ENCODE measurements at places on chromosomes 2 and 18. TPM values are rescaled to one million over a fixed set of nuclear protein-coding genes. Genes with fewer than 3 reads are reported as not detected.

GRCh38 chr2:170222298-170222697, 44.4 kb downstream of the MYO3B start:
- DNase-seq, result no peak

- DNase-seq, result no peak
Measured at GRCh38 chr2:96399342-96400048, 63.9 kb downstream of the NCAPH start.

- DNase-seq, result no peak
Measured at GRCh38 chr18:3458378-3458777, 8.4 kb downstream of the TGIF1 start.

GRCh38 chr18:63476668-63477067, at the start of gene SERPINB5:
SERPINB5 (plus strand) TSS chr18:63476958; CDS start chr18:63484429, 7,471 bp downstream.
- no peak for DNase-seq

DNA sequence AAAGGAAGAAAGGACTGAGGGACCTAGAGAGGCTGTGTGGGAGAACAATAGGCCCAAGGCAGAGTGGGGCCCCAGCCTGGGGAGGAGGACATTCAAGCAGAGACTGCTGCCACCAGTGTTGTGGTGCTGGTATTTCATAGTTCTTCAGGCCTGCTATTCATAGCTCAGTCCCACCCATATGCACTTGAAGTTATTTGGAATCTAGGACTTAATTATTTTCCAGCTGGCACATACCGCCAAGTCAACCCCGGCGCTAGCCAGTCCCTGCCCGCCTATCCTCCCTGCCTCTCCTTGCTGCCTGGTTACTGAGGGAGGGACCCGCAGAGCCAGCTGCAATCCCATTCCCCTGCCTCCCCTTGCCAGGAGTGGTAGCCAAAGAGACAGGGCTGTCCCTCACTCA, 141.2 kb downstream of the CABLES1 start:
- no peak for DNase-seq

Gene CKAP2L
- total RNA-seq, result 14.1 TPM

Gene C2orf80
- not detected for total RNA-seq

Gene EHD3
- 2.7 TPM for total RNA-seq

Gene ADRA2B
- 0.28 TPM for total RNA-seq

Data from thymus (tissue), 14 donors.